Stimulated activated CD8-positive, alpha-beta memory T cell treated with anti-CD3 and anti-CD28 coated beads, Interleukin-2, amount 100 ng/mL, for 1 hour (primary cell): ENCODE measurements at places on chromosomes 16 and 17.

- no peak for DNase-seq
These were observed 22.6 kb upstream of the PMP22 start for GRCh38 chr17:15287538-15288267.

DNA sequence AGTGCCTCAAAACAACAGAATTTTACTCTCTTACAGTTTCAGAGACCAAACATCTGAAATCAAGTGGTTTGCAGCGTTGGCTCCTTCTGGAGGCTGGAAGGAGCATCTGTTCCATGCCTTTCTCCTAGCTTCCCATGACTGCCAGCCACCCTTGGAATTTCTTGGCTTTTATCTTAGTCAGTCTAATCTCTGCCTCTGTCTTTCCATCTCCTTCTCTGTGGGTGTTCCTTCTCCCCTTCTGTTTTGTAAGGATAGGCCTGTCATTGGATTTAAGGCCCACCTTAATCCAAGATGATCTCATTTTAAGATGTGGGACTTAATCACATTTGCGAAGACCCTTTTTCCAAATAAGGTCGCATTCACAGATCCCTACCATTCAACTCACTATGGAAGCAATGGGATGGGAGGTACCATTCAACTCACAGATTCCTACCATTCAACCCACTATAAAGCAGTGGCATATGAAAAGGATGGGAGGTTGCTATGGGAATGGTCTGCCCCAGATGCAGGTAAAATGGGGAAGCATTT, 321.8 kb downstream of the WWOX start:
- DNase-seq, result no peak

GRCh38 chr16:54431041-54431996, 144.7 kb upstream of the IRX3 start:
- no peak for DNase-seq

DNA sequence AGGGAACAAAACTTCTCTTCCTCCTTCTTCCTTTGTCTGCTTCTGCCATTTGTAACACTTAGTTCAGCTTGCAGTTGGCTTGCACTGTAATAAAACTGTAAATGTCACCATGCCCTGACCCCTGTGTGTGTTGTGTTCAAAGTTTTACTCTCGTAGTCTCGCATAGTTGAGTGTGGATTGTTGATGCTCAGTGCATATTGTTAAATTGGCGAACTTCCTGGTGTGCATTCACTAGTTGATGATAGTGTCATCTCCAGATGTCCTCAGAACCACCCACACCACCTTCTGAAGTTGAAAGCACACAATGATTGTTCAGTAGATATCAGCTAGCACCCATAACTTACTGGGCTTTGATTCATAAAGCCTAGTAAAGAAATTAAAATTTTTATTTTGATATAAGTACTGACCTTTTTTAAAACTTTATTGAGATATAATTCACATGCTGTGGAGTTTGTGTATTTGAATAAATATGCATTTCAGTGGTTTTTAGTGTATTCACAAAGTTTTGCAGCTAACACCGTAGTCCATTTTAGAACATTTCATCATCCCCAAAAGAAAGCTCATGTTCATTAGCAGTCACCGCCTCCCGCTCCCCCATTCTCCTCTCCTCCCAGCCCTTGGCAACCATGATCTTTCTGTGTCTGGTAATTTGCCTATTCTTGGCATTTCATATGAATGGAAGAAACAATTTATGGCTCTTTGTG, 25.0 kb downstream of the USP10 start:
- no peak for DNase-seq

DNA sequence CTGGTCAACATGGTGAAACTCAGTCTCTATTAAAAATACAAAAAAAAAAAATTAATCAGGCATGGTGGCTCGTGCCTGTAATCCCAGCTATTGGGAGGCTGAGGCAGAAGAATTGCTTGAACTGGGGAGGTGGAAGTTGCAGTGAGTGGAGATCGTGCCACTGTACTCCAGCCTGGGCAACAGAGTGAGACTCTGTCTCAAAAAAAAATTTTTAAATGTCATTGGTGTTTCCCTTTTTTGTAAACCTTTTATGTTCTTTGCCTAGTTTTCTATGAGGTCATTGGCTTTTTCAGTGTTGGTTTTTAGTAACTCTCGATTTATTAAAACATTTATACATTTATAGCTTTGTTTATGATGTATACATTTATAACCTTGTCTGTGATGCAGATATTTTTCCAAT, 18.2 kb downstream of the NLRC5 start:
- DNase-seq, result no peak

- no peak for DNase-seq
These were observed 19.3 kb downstream of the CNTROB start for GRCh38 chr17:7951143-7951792.

DNA sequence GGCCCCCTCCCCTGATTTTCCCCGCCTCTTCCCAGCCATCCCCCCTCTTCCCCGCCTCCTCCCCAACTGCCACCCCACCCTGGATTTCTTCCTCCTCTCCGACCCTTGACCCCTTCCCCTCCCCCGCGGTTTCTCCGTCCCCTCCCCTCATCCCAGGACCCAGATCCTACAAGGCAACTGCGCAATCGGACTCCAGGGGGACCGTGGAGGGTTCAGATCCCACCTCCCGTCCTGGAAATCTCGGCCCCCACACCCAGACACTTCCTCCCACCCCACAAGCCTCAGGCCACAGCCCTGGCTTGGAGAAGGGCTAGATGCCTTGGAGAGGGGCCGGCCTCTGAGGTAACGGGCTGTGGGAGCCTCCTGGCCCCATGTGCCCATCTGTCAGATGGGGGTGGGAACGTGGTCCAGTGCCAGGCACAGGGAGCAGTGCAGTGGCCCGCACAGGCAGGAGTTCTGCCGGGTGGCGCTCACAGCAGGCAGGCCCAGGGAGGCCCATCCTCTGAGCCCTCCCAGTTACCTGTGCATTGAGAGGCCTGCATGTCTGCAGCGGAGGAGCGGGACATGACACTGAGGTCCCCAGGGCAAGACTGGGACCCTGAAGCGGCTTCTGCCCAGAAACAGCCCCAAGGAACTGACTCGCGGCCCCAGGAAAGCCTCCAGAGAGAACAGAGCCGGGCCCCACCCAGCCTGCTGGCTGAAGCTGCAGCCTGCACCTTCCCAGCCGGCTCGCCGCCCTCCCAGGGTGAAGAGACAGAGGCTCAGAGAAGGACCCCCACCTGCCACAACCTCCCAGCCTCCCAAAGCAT, 16.7 kb downstream of the ZNF423 start:
- no peak for DNase-seq

- DNase-seq, result no peak
These were observed 28.8 kb downstream of the TMEM114 start for GRCh38 chr16:8561496-8561895.

GRCh38 chr16:22282254-22282892, 14.8 kb upstream of the POLR3E start:
- DNase-seq, result no peak

DNA sequence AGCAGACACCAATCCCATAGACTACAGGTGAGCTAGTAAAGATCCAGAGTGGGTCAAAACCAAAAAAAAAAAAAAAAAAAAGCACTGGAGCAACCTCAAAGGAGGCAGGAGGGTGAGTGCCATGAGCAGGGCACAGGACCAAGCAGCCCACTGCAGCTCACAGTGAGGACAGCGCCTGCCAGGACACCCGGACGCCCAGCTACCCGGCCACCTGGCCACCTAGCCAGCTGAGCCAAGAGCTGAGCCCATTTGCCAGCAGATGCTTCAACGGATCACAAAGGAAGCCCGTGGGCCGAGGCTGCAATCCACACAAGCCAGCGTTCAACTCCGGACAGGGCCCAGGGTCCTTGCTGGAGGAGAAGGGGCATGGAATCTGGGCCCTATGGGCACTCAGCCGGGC, 15.1 kb downstream of the AXIN1 start:
- no peak for DNase-seq

DNA sequence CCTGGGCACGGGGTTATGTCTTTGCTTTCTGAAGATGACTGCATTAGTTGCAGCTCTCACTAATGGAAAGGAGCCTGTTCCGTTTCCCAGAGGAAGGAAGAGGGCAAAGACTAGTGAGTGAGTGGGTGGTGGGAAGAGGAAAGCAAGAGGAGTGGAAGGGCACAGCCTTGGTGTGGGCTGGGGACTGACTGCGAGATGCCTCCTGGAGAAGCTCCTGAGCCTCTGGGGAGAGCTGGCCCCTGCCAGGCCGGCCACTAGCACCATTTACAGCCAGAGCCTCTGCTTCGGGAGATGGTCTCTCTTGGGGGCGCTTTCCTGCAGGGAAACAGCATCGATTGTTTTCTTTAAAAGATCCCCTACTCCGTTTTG, 825 bp upstream of the RHBDL3 start:
- DNase-seq, result no peak

GRCh38 chr16:75193730-75194444, 13.1 kb downstream of the CTRB2 start:
- DNase-seq, result no peak

GRCh38 chr17:80575057-80575875, 30.6 kb downstream of the RPTOR start:
- peak; percentile 77 for DNase-seq

- no peak for DNase-seq
These were observed 52.7 kb upstream of the CNEP1R1 start for GRCh38 chr16:49972280-49972679.

GRCh38 chr16:68040506-68041288, 17.6 kb downstream of the DUS2 start:
- DNase-seq, result peak; percentile 84

- no peak for DNase-seq
These were observed 36.0 kb downstream of the ARHGAP23 start for GRCh38 chr17:38464251-38464722.

DNA sequence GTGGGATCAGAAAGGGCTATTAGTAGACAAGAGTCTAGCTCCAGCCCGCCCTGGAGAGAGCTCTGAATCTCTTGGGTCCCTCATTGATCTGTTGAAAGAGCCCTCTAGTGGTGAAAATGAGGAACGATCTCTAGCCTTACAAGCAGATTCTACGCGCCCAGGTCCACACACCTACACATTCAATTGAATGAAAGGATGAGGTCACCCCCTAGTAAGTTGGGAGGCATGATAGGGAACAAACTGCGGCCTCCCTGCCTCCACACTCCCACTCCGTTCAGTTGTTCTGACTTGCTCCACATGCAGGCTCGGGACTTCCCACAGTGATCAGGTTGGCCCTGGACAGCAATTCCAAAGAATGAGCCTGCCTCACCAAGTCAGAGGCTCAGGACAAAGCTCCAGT, 2.9 kb upstream of the CACNG3 start:
- DNase-seq, result no peak

DNA sequence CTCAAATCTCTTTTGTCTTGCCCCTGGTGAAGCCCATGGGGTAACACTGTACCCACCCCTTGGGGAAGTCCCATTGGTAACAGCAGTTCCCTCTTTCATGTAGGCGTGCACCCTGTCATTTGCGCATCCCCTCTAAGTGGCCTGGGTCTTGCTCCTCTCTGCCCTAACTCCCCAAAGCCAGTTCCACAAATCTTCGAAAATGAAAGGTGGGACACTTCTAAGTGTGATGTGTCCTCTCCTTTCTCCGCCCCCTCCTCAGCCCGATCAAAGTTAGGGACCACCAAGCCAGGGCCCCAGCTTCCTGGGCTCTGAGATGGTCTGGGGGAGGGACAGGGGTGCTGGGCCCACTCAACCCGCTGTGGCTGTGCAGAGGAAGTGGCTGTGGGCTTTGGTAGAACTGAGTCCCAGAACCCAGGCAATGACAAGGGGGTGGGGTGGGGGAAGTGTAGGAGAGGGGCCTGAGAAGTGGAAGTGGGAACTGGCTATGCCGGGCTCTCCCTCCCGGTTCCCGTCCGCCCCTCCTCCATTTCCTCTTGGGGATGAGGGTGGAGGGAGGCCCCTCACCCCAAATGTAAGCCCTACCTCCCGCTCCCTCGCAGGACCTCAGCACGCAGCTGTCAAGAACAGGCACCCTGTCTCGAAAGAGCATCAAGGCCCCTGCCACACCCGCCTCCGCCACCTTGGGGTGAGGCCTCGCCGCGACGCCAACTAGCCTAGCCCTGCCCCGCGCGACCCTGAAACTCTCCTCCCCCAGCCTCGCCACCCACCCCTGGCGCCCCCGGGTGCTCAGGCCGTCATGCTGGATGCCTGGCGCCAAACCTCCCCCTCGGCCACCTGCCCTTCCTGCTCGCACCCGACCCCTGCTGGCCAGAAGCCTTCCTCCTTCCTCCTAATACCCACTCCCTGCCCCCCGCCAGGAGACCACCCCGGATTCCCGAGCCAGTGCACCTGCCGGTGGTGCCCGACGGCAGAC, 8.7 kb downstream of the ABI3 start:
- DNase-seq, result no peak

GRCh38 chr17:21523497-21524210, 147.5 kb downstream of the KCNJ12 start:
- no peak for DNase-seq

DNA sequence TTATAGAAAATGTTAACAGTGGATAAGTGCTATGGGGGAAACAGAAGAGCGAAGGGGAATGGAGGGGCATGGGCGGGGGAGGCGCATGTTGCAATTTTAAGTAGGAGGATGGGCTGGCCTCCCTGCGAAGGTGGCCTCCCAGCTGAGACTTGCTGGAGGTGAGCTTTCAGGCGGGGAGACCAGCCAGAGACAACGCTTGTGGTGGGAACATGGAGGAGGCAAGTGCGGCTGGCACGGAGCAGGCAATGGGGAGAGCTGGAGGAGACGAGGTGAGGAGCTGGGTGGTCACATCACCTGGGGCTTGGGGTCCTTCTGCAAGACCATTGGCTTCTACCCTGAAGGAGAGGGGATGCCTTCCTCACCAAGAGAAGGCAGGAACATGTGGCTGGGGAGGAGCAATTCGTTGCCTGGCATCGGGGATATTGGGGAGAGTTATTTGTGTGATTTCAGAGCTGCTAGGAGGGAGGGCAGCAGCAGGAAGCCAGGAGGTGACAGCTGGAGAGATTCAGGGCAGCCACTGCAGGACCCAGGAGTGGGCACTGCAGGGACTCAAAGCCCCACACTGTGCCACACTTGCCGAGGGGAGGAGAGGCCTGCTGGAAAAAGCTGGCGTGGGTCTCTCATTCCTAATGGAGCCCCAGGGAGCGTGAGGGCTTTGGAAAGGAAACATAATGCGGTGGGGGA, 34.4 kb downstream of the PMFBP1 start:
- no peak for DNase-seq

- no peak for DNase-seq
These were observed 4.5 kb upstream of the SLC4A1 start for GRCh38 chr17:44272321-44272951.

GRCh38 chr17:50839591-50840310, 4.4 kb downstream of the WFIKKN2 start:
- DNase-seq, result no peak

GRCh38 chr16:55502801-55503366, 6.0 kb upstream of the LPCAT2 start:
- no peak for DNase-seq
